ENCODE measurements at places on chromosomes 6 and 20. TPM values are rescaled to one million over a fixed set of nuclear protein-coding genes. Genes with fewer than 3 reads are reported as not detected.

FAM83D gene
- 52.5 TPM for polyA plus RNA-seq

OPN5 gene
- not detected for polyA plus RNA-seq

CGA gene
- polyA plus RNA-seq: not detected

TNXB gene
- polyA plus RNA-seq: 0.16 TPM

GRM1 gene
- not detected for polyA plus RNA-seq

TGM3 gene
- polyA plus RNA-seq: not detected

KCNK16 gene
- polyA plus RNA-seq: not detected
